ENCODE measurements at places on chromosomes 16 and 17.

- DNase-seq, result peak; percentile 41
Measured at GRCh38 chr17:78998311-78999055, 11.1 kb downstream of the CANT1 start.

- DNase-seq, result no peak
Measured at GRCh38 chr17:73932216-73932749, 271.2 kb upstream of the RPL38 start.

- no peak for DNase-seq
Measured at GRCh38 chr16:57618296-57619132, 9.9 kb upstream of the ADGRG1 start.

- DNase-seq, result no peak
Measured at GRCh38 chr16:79810449-79811189, 210.1 kb upstream of the MAF start.

GRCh38 chr17:41663451-41664171 is 25.1 kb upstream of the EIF1 start:
- DNase-seq, result no peak

GRCh38 chr17:78817123-78817522 is 23.5 kb downstream of the USP36 start:
- no peak for DNase-seq

- no peak for DNase-seq
Measured at GRCh38 chr17:64781810-64782555, 119.9 kb upstream of the SMURF2 start.

GRCh38 chr16:68921637-68922036 is 78.3 kb downstream of the TANGO6 start:
- no peak for DNase-seq

DNA sequence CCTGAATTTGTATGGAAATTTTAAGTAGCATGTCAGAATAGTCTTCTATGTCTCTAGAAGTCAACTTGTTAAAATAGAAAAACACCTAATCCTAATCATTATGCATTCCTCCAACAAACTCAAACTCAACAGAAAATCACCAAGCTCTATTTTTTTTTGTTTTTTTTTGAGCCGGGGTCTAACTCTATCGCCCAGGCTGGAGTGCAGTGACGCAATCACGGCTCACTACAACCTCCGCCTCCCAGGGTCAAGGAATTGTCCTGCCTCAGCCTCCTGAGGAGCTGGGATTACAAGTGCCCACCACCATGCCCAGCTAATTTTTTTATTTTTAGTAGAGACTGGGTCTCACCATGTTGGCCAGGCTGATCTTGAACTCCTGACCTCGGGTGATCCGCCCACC is 9.8 kb downstream of the TMEM231 start:
- DNase-seq, result no peak

GRCh38 chr16:166375-167121 is 770 bp downstream of the HBM start:
- no peak for DNase-seq

DNA sequence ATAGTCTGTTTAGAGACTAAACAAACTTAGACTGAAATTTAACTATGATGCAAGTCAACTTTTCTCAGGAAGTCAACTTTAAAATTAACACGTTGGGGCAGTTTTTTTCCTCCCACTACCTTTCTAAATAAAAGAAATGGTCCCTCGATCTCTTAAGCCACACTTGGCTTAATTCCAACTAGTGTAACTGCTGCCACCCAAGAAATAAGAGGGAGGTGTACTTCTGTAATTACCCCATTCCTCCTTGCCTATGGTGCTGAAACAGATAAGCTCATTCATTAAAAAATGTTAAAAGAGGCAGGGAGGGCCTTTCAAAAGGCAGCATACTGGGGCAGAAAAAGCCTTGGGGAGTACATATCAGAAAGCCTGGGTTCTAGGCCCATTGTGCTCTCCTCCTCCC is 59.8 kb downstream of the NCOR1 start:
- DNase-seq, result no peak

GRCh38 chr16:87608400-87608985 is 6.2 kb downstream of the JPH3 start:
- DNase-seq, result no peak

DNA sequence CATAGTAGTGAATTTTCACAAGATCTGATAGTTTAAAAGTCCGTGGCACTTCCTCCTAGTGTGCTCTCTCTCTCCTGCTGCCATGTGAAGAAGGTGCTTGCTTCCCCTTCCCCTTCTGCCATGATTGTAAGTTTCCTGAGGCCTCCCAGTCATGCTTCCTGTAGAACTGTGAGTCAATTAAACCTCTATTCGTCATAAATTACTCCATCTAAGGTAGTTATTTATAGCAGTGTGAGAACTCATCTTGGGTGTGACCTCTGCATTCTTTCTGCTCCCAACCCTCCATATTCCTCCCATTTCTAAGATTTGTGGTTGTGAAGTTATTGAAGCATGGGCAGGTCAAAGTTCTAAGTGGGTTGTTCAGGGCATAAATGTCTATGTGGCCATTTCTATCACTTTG is 62.1 kb upstream of the ADAMTS18 start:
- DNase-seq, result no peak

DNA sequence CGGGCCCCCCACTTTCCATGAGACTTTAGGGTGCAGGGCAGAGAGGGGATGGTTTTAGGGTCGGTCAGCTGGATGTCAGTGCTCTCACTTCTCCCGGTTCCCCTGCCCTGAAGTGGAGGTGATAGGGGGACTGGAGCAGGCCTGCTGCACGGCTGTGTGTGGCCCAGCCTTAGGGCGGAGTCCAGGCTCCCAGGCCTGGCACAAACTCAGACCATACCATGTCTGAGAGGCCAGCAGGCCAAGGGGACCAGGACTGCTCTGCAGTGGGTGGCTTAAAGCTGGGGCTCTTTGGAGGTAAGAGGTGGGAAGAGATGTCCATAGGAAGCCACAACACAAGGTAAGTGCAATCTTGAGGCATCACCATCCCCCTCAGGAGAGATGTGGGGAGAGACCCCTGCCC is 8.3 kb downstream of the TFAP4 start:
- no peak for DNase-seq

DNA sequence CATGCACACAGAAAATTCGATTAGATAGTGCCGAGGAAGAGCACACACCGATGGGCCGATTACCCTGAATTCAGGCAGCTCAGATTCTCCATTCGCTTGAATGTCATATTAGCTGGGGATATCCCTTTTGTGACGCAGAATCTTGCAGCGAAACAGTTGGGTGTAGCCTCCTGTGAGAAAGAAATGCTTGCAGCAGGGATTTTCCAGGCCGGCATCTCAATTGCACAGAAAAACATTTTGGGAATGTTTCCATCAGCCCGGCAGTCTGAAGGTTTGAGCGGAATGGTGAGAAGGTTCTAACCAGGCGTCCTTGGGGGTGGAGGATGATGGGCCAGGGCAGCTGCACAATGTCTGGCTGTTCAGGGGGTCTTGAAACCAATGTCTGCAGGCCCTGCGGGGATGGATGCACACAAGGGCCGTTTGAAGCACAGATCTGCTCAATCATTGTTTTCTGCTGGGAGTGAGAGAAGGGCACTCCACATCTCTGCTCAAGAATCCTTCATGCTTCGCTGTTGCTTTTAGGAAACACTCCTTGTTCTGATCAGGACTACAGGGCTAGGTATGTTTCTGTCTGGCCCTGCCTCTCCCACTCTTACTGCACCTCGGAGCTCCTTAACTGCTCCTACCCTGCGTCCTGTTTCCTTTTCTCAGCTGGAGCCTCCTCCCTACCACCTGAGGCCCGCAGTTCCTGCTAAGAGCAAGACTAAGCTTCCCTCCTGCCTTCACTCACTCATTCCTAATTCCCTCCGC is 94.6 kb downstream of the CMIP start:
- DNase-seq, result no peak

GRCh38 chr16:4218202-4218601 is 23.7 kb downstream of the SRL start:
- DNase-seq, result no peak

DNA sequence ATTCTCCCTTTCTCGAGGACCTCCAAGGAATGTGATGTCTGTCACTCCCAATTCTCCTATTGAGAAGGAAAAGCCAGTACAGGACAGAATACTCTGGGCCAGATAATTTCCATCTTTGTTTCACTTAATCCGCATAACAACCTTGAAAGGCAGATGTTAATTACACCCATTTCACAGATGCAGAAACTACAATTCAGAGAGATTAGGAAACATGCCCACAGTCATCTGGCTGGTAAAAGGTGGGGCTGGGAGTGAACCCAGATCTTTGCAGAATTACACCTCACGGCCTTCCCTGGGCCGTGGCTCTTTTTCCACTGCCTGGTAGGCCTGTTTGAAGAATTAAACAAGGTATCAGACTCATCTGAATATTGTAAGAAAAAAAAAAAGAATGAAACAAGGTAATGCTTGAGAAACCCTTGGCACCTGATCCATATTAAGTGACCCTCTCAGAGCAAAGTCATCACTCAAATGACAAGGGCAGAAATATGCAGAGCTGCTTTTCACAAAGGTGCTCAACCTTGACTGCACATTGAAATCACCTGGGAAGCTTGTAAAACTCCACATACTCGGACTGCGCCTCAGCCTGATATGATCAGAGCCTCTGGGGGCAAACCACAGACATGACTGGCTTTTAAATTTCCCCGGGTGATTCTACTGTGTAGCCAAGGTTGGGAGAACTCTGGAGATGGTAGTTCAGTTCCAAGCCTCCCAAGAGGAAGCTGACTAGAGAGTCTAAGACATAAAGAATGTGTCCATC is 16.6 kb upstream of the G6PC1 start:
- no peak for DNase-seq

DNA sequence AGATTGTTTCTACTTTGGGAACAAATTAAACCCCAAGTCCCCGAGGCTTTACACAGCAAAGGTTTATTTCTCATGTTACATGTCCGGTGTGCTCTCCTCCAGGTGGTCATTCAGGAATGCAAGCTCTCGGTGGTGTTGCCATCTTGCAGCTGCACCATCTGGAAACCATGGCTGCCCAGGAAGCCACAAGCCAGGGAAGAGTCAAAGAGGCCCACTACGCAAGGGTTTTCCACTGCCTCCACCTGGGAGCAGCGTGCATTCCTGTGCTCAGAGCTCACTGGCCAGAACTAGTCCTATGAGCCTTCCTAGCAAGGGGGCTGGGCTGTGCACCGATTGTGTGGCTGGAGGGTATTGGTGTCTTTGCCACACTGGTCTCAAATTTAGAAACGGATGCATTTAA is 128.8 kb upstream of the FOXF1 start:
- DNase-seq, result no peak

GRCh38 chr17:63932721-63933120 is 590 bp upstream of the CD79B start:
- DNase-seq, result no peak

- no peak for DNase-seq
Measured at GRCh38 chr16:4679156-4679849, 14.1 kb upstream of the NUDT16L1 start.

- no peak for DNase-seq
Measured at GRCh38 chr16:67537270-67537635, 8.6 kb downstream of the RIPOR1 start.

GRCh38 chr16:52453644-52454043 is 93.3 kb downstream of the TOX3 start:
- DNase-seq, result no peak

GRCh38 chr16:89170346-89171215 is 967 bp upstream of the CDH15 start:
- DNase-seq, result no peak

DNA sequence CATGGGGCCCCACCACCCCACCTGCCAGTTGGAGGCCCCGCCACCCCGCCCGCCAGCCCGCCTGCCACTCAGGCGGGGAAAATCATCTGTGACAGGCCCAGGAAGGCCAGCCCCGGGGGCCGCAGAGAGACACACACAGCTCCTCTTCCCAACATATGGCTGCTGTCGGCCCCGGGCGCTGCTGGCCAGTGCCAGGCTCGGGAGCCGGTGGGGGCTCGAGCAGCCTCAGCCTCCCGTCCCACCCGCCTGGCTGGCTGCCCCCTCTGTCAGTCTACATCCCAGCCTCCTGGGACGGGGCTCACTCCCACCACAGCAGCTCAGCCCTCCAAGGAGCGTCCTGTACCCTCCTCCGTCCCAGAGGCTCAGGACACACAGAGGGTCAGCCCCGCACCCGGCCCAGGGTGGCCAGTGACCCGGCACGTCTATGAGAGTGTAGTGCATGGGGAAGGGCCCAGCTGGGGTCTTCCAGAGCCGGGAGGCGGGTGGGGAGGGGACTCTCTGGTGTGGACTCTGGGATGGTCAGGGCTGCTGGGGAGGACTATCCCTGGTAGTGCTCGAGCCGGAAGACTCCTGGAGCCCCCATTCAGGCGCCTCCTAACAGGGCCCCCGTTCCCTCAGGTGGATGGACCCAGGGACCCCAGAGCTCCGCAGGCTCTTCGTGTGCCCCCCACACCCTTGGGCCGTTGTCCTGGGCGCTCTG is 3.6 kb upstream of the PRR35 start:
- no peak for DNase-seq

- no peak for DNase-seq
Measured at GRCh38 chr17:18267927-18268711, 7.7 kb downstream of the MIEF2 start.

GRCh38 chr16:18048853-18049546 is 287.5 kb downstream of the NPIPA8 start:
- no peak for DNase-seq

DNA sequence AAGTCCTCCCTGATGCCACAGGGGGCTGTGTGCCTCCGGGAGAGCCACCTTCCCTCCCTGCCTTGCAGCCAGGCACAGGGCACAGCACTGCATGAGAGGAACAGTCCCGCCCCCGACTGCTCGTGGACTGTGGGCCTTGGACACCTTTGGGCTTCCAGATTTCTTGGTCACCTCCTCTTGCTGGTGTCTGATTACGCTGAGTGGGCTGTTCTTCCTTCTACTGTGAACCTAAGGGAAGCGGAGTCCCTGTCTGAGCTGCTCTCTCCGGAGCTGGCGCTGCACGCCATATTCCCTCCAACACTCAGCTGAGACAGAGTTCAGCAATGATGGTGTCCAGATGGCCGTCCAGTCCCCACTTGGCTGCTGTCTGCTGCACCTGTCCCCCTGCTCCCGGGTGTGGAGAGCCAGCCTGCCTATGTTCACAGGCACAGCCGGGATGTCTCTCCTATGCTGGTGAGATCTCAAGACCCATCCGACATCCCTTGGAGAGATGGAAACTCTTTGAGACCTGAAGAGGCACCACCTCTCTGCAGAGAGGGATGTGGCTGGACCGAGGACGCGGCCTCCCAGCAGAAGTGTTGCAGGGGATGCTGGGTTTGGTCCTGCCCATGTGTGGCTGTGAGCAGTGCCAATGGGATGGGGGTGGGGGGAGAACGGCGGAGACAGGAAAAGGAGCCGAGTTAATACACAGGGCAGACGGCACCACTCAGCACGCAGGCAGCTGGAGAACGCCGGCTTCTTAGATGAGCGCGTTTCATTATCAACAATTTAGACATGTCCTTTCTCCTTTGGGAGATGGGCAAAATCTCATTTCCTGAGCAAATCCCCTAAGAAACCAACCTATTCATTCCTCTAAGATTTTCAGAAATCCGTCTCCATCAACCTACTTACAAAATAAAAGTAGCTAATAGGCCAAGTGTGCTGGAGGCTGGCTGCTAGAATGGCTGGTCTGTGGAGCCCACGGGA is 171.9 kb downstream of the ENGASE start:
- DNase-seq, result no peak

DNA sequence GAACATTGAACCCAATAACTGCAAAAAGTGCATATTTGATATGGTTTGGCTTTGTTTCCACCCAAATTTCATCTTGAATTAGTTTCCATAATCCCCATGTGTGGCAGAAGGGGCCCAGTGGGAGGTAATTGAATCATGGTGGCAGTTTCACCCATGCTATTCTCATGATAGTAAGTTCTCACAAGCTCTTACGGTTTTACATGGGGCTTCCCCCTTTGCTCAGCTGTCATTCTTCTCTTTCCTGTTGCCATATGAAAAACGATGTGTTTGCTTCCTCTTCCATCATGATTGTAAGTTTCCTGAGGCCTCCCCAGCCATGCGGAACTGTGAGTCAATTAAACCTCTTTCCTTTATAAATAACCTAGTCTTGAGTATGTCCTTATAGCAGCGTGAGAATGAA is 127.6 kb downstream of the CHD9NB start:
- no peak for DNase-seq

Measured in C1 segment of cervical spinal cord (tissue), 14 donors.